ENCODE measurements at places on chromosomes 7 and 10.

DNA sequence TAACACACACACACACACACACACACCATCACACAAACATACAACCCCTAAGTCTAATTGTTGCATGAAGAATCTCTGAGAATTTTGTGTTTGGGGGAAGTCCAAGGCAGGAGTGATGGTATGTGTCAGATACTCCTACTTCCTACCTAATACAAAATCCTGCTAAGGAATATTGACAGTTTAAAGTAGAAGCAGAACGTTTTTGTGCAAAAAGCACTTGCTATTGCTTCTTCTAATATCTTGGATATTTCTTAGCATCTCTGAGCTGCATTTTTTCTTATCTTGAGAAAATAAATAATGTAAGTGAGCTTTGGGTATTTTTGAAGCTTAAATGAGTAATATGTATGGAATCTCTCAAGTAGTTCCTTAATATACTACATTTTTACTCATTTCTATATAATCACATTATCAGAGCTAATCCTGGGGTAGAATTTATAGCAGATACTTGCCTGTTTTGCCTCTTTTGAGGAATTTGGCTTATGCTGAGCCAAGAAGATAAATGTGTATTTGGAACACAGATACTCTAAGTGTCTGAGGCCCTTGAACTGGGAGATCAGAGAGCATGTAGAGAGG is 212.3 kb downstream of the DKK1 start:
- DNase-seq: no peak

DNA sequence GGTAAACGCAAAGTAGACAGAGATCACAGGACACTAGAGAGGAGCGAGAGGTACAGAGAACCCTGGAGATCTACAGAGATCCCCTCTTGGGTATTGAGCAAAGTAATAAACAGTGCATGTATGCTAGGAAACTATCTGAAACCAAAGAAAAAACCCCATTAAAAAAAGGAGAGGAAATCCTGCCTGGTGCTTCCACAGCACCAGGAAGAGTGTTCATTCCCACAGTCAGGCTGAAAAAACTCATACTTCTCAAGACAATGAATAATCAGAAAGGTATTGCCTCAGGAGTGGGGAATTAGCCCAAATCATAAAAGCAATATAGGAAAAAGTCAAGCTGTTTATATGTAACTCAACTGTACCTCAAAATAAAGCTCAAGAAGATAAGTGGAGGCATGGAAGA is 59.1 kb downstream of the ANKRD26 start:
- DNase-seq: no peak

GRCh38 chr7:18289788-18290187 is 205.8 kb upstream of the HDAC9 start:
- no peak for DNase-seq

GRCh38 chr7:6563936-6564770 is 12.9 kb upstream of the GRID2IP start:
- no peak for DNase-seq

GRCh38 chr10:70296406-70296899 is 12.6 kb upstream of the NPFFR1 start:
- DNase-seq: no peak

- DNase-seq: no peak
Observed at GRCh38 chr7:138023618-138024342, 21.9 kb upstream of the CREB3L2 start.

DNA sequence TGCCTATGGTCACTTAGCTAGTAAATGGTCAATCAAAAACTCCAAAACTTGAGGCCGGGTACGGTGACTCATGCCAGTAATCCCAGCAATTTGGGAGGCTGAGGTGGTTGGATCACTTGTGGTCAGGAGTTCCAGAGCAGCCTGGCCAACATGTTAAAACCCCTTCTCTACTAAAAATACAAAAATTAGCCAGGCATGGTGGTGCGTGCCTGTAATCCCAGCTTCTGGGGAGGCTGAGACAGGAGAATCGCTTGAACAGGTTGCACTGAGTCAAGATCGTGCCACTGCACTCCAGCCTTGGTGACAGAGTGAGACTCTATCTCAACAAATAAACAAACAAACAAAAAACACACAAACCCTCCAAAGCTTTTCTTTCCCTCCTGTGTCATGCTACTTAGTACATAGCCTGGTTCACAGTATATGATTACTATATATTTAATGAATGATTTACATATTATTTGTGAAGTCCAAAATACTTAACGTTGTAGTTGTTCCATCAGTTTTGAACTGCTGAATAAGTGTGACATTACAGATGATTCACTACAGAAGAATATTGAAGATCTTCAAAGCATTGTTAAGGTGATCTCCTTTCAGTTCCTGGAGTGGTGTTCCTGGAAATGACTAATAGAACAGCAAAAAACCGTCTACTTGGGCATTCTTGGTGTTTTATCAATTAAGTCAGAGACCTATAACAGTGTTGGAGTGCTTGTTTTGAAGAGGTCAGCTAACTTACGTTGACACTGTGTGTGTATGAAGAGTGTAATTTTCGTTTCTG is 72.9 kb downstream of the ADK start:
- DNase-seq: no peak

GRCh38 chr7:74479066-74479781 is 25.5 kb downstream of the GTF2IRD1 start:
- DNase-seq: no peak

DNA sequence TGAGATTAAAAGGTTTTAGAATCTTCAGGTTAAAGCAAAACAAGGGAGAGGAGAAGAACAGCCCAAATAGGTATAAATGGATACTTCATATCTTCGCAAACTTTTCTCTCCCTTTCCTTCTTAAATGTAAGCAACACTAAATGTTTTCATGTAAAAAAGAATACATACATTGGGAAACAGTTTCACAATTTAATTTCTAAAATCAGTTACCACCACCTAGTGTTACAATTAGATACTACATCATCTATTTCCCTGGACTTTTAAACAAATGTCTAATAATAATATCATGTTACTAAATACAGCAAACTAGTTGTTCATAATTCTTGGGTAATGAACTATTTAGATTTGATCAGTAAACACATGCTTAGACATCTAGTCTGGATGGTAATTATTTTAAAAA is 35.8 kb downstream of the MINDY3 start:
- no peak for DNase-seq

GRCh38 chr10:79308969-79309665 is 38.2 kb upstream of the PPIF start:
- DNase-seq: no peak

- DNase-seq: no peak
Observed at GRCh38 chr7:91165006-91165845, 99.0 kb upstream of the FZD1 start.

DNA sequence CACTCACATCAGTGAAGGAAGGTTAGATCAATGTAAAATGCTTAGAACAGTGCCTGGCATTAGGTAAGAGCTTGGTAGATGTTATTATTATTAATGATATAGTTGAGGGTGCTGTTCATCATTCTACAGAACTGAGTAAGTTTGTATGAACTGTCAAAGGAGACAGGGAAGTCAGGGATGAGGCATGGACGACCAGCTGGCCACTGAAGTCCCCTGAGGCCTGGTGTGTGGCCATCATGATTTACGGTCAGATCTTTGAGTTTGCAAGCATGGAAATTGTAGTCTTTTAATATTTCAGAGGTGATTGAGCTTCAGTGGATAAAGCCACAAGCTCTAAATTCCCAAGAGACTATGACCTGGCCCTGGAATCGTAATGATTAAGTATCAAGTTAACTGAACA is 6.9 kb downstream of the ARMC3 start:
- no peak for DNase-seq

GRCh38 chr10:123270221-123270620 is 116.0 kb downstream of the BUB3 start:
- no peak for DNase-seq

GRCh38 chr7:35035511-35035961 is 1.7 kb downstream of the DPY19L1 start:
- DNase-seq: no peak

DNA sequence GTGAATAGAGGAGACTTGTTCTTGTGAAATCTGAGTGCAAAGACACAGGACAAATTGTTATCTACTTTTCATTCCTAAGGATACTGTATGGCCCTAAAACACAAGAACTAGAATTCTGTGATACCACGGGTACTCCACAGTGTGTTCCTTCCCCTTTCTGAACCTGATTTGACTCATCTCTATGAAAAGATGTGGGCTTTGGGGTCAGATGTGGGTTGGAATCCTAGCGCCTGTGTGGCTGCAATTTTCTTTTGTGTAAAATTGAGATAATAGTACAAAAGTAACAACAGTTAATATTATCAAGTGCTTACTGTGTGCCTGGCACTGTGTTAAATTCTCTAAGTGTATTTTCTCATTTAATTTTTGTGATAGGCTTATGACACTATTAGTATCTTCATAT is 8.1 kb downstream of the SRGN start:
- no peak for DNase-seq

- no peak for DNase-seq
Observed at GRCh38 chr7:107744345-107744750, 406 bp downstream of the CBLL1 start.

- DNase-seq: no peak
Observed at GRCh38 chr7:105838627-105839231, 37.7 kb downstream of the ATXN7L1 start.

DNA sequence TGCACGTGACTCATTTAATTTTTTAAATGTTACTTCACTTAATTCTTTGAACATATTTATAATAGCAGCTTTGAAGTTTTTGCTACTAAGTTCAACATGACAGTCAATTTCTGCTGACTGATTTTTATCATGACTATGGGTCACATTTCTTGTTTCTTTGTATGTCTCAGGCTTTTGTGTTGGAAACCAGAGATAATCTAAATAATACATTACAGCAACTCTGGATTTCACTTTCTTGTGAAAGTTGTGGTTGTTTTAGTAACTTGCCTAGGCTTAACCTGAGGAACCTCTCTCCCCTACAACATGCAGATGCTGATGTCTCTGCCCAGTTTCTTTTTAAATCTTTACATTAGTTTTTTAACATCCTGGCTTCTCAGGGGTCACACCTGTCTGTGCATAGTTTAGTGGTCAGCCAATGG is 180.8 kb downstream of the CCDC71L start:
- DNase-seq: no peak

DNA sequence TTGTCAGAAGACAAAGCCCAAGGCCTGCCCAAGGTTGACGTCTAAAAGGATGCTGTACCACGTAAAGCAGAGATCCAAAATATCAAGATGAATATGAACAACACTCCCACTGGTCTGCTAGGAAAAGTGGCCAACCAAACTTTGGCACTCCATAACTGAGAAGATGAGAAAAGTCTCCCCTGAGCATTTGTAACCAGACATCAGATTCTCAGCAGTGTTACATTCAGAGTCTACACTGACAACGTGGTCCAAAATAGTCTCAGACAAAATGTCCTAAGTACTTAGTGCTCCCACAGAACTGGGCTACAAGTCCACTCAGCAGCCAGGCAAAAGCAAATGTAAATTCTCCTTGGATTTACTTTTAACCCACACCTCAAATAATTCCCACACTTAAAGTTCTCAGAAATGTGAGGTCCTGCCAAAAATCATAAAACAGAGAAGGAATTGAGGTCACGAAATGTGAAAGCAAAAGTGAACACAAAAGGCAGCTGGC is 185.1 kb upstream of the NOBOX start:
- DNase-seq: no peak

DNA sequence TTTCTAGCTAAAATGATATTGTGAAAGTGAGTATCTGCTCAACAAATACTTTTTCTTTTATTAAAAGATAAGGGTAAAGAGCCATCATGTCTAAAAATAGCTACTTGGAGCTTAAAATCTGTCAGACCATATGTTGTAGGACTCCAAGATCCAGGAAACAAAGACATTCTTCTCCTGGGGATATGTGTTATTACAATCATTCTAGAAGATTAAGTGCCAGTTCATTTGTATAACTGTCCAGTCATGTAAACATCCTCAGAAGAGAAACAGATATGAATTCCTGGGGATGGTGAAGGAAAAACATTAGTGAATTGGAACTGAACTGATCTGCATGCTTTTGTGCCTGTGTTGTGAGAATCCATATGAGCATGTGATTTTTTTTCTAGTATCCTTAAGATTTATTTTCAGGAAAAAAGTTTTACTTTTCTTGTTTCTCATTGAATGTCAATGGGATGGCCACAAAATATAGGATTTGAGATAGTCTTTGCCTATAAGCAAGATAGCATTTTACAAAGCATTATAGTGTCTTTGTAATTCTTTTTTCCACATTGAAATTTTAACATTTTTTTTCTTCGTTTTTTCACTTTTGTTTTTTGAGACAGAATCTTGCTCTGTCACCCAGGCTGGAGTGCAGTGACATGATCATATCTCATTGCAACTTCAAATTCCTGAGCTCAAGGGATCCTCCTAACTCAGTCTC is 14.4 kb upstream of the MTERF1 start:
- no peak for DNase-seq

DNA sequence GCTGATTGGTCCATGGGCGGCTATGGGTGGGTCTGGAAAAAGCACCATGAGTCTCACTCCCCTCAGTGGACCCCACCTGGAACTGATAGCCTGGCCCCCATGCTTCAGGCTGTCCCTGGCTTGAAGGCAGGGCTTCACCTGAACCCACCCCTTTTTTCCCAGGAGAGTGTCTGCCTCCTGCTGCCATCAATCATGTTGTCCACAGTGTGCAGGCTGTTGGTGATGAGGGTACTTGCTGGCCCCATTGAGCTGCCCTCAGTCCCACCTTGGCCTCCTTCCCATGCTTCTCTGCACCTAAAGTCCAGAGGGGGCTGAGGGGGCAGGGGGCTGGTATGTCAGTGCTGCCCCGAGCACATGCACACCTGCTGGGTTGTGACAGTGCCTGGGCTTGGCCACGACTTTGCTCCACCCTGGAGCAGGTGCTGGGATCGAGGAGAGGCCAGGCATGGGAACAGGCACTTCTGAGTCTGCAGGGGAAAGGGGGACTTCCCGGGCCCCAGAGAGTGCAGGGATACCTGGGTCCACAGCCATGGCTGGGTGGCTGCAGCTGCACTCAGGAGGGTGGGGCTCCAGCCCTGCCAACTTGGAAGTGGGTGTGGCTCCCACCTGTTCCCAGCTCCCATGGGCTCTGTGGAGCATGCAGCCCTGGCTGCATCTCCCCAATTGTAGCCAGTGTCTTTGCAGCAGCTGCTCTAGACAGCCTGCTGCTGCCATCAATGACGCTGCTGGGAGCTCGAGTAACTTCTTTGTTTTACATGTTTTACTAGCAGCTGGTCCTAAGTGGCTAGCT is 56.9 kb downstream of the ADK start:
- no peak for DNase-seq

DNA sequence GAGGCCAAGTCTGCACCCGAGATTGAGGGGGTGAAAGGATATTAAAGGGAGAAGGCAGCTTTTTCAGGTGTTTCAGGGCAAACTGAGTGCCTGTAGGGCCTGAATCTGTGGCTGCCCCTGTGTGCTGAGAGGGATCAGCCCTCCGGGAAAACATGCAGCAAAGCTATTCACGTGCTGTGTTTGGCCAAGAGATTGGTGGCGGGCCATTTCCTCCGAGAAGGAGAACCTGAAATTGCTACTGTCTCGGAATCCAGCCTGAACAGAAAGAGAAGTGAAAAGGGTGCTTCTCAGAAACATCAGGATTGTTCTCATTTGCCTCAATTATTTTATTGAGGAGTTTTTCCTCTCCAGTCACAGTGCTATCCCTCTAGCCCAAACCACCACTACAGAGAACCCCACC is 16.0 kb downstream of the GIMAP5 start:
- no peak for DNase-seq

- DNase-seq: peak; percentile 61
Observed at GRCh38 chr10:102117391-102118159, 2.6 kb downstream of the LDB1 start.
